ENCODE measurements at places on chromosomes 11 and 22.
A peak's percentile ranks its signal among the peaks of the same experiment; 100 is the strongest.

- no peak overlapping the region for H3K27ac ChIP-seq
- no peaks in the 10 kb centered on the region for H3K36me3 ChIP-seq
- H3K4me3 ChIP-seq, result no peak overlapping the region
- no peaks in the 10 kb centered on the region for H3K4me1 ChIP-seq
- DNase-seq, result no peak
Measured at GRCh38 chr11:124917115-124917637, 1.9 kb upstream of the HEPN1 start.

GRCh38 chr22:24873226-24873625, 67.2 kb downstream of the SGSM1 start:
- H3K4me1 ChIP-seq, result no peaks in the 10 kb centered on the region
- H3K27me3 ChIP-seq, result no peaks in the 10 kb centered on the region
- DNase-seq, result no peak

DNA sequence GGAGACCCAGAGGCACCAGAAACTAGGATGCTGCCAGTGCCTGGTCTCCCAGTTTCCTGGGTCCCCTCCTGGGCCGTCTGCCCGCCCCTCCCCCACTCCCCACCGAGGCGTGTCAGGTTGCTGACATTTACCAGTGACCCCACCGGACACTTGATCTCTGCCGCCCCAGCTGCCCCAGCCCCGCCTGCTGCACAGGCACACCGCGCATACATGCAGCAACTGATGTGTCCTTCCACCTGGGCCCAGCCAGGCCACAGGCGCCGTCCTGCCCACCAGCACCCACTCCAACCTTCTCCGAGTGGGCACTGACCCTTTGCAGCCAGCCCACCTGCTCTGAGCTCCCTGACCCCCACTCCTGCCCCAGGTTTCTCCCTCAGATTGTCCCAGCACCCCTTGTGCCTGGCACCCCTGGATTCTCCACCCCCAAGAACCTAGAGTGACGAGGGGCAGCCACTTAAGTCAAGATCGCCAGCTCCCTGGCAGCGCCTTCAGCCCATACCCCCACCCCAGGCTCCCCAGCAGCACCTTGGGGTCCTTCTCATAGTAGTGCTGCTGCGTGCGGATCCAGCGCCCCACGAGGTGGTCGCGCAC, 548 bp downstream of the PYGM start:
- H3K27me3 ChIP-seq, result no peaks in the 10 kb centered on the region
- H3K4me1 ChIP-seq, result peaks cover 26% of the 10 kb centered on the region
- H3K27ac ChIP-seq, result peak overlapping the region; percentile 83
- peak overlapping the region; percentile 66 for H3K4me3 ChIP-seq
- peaks cover 14% of the 10 kb centered on the region for H3K36me3 ChIP-seq
- DNase-seq, result no peak

DNA sequence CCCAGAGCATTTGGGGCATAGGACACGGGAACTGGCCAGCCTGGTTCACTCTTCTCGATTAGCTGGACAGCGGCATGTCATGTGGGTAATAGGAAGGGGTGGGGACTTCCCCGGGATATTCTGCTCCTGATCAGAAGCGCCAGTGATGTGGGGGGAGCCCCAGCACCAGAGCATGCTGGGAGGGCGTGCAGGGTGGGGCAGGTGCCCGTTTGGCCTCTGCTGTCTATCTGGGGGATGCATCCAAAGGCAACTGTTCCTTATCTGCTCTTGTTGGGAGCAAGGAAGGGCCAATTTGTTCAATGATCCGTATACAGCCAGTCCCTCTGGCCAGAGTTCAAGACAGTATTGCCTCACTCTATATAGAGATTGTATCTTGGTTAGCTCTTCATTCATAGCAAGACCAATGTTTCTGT, 43.6 kb downstream of the PPARA start:
- DNase-seq, result no peak
- H3K4me1 ChIP-seq, result peaks cover 6% of the 10 kb centered on the region
- no peak overlapping the region for H3K4me3 ChIP-seq
- H3K36me3 ChIP-seq, result peaks cover 2% of the 10 kb centered on the region
- H3K27ac ChIP-seq, result no peak overlapping the region
- H3K27me3 ChIP-seq, result no peaks in the 10 kb centered on the region

DNA sequence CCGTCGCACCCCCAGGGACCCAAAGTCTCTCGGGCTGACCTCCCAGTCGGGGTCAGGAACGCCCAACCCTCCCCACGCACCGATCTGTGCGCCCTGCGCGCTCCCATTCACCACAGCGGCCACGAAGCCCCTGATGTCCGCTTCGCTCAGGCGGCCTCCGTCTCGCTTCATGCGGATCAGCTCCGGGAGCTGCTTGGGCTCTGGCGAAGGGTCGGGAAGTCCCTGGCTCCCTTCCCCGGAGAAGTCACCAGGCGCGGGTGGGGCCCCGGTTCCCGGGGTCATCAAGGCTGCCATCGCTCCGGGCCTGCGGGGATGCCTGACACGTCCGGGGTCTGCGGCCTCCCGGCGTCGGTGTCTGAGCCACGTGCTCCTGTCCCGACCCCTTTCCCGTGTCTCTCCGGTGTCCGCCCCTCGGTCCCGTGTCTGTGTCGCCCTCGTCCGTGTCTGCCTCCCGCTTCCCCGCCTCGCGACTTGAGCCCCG, 356 bp downstream of the TYMP start:
- DNase-seq, result no peak
- no peaks in the 10 kb centered on the region for H3K36me3 ChIP-seq
- peaks cover 5% of the 10 kb centered on the region for H3K27me3 ChIP-seq

DNA sequence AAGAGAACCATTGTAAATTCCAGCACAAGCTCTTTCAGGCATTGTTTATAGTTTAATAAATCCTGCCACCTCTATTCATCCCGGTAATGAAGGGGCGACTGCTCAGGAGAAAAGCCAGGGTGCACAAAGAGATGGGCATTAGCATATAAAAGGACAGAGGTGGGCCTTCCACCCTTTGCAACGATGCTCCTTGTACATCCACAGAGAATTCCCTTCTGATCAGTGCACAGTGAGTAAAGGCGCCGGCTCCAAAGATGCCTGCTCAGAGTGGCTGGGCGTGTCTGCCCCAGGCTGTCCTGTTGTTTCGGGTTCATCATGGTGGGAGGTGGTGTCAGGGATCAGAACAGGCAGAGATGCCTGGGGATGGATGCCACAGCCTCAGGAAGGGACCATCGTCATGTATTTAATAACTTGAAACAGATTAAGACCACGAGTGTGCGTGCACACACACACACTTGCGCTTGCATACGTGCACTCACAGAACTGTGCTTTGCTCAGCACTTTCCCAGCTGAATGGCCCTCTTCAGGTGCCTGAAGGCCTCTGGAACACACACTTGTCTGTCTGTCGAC, 305.0 kb downstream of the TBC1D22A start:
- H3K27ac ChIP-seq, result no peak overlapping the region
- no peak for DNase-seq
- H3K4me3 ChIP-seq, result no peak overlapping the region
- no peaks in the 10 kb centered on the region for H3K4me1 ChIP-seq
- H3K36me3 ChIP-seq, result no peaks in the 10 kb centered on the region

DNA sequence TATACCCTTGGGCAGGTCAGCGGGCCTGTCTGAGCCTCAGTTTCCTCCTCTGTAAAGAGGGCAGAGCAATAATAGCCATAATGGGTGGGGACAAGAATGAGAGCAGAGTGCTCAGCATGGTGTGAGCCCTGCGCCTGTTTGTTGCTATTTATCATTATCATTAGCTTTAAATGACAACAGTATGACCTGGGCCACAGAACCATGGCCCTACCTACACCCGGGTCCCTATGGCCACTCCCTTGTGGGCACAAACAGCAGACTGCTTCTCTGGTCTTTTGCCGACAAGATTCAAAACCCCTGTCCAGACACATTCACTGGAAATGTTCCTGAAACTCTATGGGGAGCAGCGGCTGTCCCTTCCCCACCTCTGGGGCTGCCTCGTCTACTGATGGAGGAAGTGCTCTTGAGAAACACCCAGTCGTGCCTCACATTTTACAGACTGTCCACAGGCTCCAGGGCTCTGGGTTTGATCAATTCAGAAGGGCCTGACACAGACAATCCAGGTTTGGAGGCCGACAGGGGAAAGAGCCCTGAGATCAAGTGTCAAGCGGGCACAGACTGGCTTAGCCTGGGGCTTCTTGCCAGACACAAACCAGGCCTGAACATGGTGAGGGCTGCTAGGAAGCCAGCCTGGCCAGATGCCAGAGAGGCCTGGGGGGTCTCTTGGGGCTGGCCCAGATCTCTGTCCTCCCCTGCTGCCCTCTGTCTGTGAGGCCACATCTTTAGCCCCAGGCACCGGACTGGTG, 112.5 kb upstream of the CD82 start:
- no peaks in the 10 kb centered on the region for H3K4me1 ChIP-seq
- no peak overlapping the region for H3K27ac ChIP-seq
- H3K27me3 ChIP-seq, result no peaks in the 10 kb centered on the region
- H3K36me3 ChIP-seq, result no peaks in the 10 kb centered on the region

GRCh38 chr11:134537941-134538340, 125.9 kb upstream of the B3GAT1 start:
- H3K27me3 ChIP-seq, result no peaks in the 10 kb centered on the region
- no peaks in the 10 kb centered on the region for H3K4me1 ChIP-seq
- no peak overlapping the region for H3K4me3 ChIP-seq
- DNase-seq, result no peak
- no peaks in the 10 kb centered on the region for H3K36me3 ChIP-seq

- no peak overlapping the region for H3K4me3 ChIP-seq
- no peaks in the 10 kb centered on the region for H3K27me3 ChIP-seq
- H3K27ac ChIP-seq, result no peak overlapping the region
- H3K4me1 ChIP-seq, result no peaks in the 10 kb centered on the region
Measured at GRCh38 chr22:44391481-44392445, 79.0 kb upstream of the SHISAL1 start.

DNA sequence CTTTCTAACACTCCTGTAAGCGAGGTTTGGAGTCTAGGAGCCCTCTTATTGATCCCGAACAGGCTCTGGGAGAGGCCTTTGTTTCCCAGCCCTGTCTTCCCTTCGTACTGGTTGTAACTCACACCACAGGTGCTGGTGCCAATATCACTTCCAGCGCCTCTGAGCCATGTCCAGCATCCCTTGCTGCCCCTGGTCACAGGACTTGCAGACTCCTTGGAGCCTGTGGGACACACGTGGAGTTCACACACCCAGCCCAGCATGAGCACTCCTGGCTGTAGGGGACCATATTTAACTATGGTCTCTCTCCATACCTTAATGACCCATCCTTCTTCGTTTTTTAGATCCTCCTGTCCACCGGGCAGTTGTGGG, 2.2 kb downstream of the ZBTB16 start:
- DNase-seq, result no peak
- H3K27ac ChIP-seq, result peak overlapping the region; percentile 96
- peaks cover 36% of the 10 kb centered on the region for H3K4me1 ChIP-seq
- H3K4me3 ChIP-seq, result peak overlapping the region; percentile 97
- H3K36me3 ChIP-seq, result peaks cover 43% of the 10 kb centered on the region

DNA sequence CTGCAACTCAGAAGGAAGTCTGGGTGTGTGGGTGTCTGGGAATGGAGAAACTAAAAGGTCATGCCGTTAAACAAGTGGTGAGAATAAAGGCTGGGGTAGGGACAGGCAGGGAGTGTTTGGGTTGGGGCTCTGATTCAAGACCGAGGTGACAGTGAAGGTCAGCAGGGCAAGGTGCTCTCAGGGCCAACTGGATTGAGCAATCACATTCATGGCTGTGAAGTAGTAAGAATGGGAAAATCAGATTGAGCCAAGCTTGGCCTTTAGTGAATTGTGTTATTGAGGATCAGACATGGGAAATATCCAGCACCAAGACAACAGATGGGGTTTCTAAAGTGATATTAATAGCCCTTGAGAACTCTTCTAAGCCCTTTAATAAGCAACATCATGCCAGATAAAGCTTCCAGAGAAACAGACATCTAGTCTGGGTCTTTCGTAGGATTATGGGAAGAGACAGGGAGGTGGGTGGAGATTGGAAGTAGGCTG, 24.3 kb downstream of the SCN3B start:
- no peak for DNase-seq
- no peak overlapping the region for H3K4me3 ChIP-seq
- no peaks in the 10 kb centered on the region for H3K4me1 ChIP-seq
- no peaks in the 10 kb centered on the region for H3K27me3 ChIP-seq
- no peak overlapping the region for H3K27ac ChIP-seq
- H3K36me3 ChIP-seq, result no peaks in the 10 kb centered on the region

GRCh38 chr11:71432761-71433647, 15.2 kb downstream of the DHCR7 start:
- H3K27me3 ChIP-seq, result no peaks in the 10 kb centered on the region
- H3K36me3 ChIP-seq, result no peaks in the 10 kb centered on the region
- H3K27ac ChIP-seq, result no peak overlapping the region

GRCh38 chr11:10096987-10097386, 197.0 kb downstream of the SBF2 start:
- no peak for DNase-seq
- no peaks in the 10 kb centered on the region for H3K36me3 ChIP-seq

DNA sequence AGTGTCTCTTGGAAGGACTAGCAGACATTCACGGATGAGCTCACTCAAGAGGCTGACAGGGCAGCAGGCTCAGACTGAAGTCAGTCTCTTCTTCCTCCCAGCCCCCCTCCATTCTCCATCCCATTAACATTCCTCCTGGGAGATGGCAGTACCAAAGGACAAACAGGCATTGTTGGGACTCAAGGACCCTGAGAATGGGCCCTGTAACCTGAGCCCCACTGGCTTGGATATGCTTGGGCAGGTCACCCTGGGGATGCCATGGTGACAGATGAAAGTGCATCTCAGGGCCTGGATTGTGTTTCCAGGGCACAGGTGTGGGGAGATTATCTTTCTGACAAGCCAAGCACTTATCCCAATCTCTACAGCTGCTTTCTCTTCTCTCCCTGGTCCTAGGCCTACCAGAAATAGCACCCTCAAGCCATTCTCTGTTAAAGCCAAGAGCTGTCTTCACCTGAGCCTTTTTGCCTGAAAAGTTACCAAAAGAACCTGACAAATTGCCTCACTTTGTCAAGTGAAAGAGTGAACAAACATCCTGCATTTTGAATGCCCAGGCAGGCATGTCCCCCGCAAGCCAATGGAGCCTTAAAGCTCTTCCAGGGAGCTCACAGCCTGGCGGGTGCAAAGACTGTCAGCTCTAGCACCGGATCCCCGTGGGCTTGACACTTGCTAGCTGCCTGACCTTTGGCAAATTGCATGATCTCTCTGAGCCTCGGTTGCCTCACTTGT, 366.0 kb upstream of the NARS2 start:
- no peaks in the 10 kb centered on the region for H3K4me1 ChIP-seq
- H3K4me3 ChIP-seq, result no peak overlapping the region
- no peaks in the 10 kb centered on the region for H3K27me3 ChIP-seq
- H3K27ac ChIP-seq, result no peak overlapping the region

DNA sequence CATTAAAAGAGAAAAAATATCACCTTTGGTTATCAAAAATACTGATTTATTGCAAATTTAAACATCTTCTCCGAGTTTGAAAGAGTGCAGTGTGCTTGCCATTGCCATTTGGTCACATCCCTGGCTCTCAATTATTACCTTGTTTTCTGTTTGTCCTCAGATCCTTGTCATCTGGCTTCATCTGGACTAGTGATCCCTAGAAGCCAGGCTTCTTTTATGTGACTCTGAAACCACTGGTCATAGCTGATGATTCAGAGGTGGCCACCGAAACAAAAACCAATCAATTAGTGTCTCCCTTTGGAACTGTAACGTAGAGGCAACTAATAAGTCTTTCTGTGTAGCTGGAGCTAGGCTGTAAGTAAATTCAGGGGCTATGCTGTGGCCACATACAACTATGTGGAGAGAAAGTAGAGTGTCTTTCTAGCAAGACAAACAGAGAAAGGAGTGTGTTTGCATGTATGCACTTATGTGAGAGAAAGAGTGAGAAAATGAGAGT, 237.9 kb downstream of the LUZP2 start:
- H3K4me3 ChIP-seq, result no peak overlapping the region
- H3K36me3 ChIP-seq, result no peaks in the 10 kb centered on the region
- no peak overlapping the region for H3K27ac ChIP-seq
- H3K27me3 ChIP-seq, result no peaks in the 10 kb centered on the region

Data from thoracic aorta (tissue), 2 donors.